Activated naive CD4-positive, alpha-beta T cell treated with Interleukin-2 at 50 U/mL for 16 hours (primary cell): ENCODE measurements at places on chromosomes 3 and 15.

DNA sequence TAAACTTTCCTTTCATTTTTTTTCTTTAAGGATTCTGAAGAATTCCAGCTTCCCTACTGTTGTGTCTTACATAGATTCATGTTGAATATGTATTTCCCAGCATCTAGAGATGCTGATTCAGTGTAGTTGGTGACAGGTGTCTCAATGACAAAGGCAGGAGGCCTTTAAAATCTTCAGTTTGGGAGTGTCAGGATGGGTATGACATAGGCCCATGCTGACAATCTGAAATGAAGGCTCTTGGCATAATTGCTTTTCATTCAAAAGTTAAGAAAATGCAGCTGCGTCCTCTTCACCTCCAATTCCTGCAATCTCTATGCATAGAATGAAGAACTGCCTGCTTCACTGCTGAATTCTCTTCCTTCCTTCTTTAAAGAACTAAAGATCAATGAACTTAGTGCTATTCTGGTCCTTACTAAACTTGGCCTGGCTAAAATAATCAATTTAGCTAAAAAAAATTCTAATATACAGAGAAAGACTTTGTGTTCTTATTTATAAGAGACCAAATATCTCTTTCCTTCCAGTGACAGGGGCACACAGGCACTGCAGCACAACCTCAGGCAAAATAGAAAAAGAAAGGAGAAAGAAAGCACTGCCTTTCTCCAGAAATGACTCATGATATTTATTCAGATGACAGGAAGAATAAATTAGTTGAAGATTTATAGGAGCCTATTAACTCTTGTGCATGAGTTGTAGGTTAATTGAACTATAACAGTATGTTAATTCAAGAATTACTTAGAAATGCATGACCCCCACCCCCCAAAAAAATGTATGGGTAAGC, 152.6 kb upstream of the GBE1 start:
- DNase-seq, result no peak

- no peak for DNase-seq
These were observed 209.8 kb downstream of the PLCH1 start for GRCh38 chr3:155535098-155535497.

GRCh38 chr15:59165726-59166125, 40.9 kb upstream of the LDHAL6B start:
- DNase-seq, result no peak

GRCh38 chr15:89091627-89092220, 3.5 kb downstream of the ABHD2 start:
- no peak for DNase-seq

- DNase-seq, result no peak
These were observed 240.0 kb downstream of the MBNL1 start for GRCh38 chr3:152508705-152509104.

- DNase-seq, result no peak
These were observed 1.7 kb downstream of the IP6K2 start for GRCh38 chr3:48715174-48715800.

DNA sequence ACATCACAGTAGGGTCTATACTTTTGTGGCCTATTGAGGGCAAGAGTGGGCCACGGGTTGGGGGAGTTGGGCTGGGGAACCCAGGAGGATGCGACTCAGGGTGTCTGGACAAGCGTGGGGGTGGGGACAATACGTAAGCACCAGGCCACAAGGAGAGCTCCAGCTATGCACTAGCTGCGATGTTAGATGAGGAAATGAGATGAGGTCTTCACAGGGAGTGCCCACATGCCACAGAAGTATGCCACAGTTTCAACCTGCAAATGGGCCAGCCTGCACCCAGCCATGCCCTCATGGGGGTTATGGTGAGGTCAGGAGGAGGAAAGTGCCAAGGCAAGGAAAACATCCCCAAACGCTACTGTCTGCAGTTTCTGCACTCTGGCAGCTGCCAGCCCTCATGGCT, 30.5 kb downstream of the CACNA2D2 start:
- no peak for DNase-seq

GRCh38 chr15:83926116-83926515, 272.2 kb downstream of the ADAMTSL3 start:
- no peak for DNase-seq

GRCh38 chr3:11508346-11509172, 135.2 kb downstream of the VGLL4 start:
- no peak for DNase-seq

- DNase-seq, result no peak
These were observed 68.4 kb upstream of the FLNB start for GRCh38 chr3:57939775-57940174.

- no peak for DNase-seq
These were observed 156.3 kb upstream of the TMC3 start for GRCh38 chr15:81530271-81530691.

DNA sequence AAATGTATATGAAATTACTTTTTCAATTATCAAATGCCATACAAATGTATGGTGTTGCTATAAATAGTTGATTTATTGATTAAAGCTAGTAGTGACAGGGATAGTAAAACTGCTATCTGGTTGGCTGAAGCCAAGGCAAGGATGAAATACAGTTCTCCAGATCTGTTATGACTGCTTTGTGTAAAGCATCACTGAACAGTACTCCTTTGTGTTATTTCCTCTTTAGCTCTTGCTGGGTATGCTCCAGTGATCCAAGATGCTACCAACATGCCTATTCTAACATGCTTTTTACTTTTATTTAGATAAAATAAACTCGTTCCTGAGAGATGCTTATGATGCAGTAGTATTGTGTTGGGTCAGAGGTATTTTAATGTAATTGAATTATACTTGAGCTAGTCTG, 12.4 kb upstream of the UBR1 start:
- no peak for DNase-seq

DNA sequence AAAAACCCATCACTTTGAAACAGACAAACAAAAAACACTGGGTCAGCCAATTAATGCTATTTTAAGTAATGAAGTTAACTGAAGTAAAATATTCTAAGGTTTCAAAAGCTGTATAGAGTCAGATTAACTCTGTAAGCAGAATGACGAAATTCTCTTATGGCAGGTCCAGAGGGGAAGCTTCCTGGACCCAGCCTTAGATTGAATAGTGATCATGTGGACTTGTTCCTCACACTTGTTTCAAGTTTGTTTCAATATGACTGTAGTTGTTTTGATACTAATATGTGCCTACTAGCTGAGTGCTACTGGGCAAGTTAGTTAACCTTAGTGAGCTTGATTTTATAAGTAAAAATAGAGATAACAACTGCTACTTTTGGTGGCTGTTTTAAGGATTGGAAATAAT, 32.6 kb downstream of the PLS1 start:
- no peak for DNase-seq

DNA sequence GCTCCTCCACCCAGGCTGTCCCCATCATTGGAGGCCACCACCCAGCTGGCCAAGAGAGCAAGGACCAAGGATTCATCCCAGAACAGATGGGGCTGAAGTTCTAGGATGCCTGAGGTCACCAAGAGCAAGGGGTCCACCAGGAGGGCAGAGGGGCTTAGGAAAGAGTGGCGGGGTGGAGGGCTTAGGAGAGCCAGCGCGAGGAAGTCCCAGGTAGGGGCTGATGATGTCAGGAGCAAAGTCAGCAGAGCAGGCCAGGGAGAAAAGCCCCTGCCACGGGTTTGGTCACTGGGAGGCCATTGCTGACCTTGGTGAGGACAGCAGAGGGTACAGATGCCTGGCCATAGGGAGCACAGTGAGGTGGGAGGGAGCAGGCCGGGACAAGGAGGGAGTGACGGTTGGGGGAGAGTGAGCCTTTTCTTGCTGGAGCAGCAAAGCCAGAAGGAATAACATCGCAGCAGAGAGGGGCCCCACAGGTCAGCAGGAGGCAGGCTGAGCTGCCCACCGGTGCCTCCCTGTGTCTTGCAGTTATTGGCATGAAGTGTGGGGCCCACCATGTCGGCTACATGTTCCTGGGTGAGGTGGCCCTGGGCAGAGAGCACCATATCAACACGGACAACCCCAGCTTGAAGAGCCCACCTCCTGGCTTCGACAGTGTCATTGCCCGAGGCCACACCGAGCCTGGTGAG, 5.2 kb downstream of the PARP3 start:
- no peak for DNase-seq

GRCh38 chr3:43287500-43287873, 1.1 kb downstream of the SNRK start:
- no peak for DNase-seq

- DNase-seq, result no peak
These were observed 856 bp downstream of the TMEM40 start for GRCh38 chr3:12758025-12758781.

DNA sequence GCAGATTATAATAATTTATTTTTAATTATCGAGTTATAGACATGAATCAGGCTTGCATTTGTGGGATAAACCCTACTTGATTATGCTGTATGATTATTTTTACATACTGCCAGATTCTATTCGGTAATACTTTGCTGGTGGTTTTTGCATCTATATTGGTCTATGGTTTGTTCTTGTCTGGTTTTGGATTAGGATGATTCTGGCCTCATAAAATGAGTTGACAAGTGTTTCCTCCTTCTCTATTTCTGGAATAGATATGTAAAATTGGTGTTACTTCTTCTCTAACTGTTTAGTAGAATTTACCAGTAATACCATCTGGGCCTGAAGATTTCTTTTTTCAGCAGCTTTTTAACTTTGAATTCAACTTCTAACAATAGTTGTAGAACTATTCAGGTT, 33.0 kb upstream of the ACKR4 start:
- no peak for DNase-seq

- no peak for DNase-seq
These were observed 38.8 kb downstream of the PTPRG start for GRCh38 chr3:61600195-61600594.

GRCh38 chr3:37801966-37802365, 59.7 kb upstream of the CTDSPL start:
- no peak for DNase-seq

DNA sequence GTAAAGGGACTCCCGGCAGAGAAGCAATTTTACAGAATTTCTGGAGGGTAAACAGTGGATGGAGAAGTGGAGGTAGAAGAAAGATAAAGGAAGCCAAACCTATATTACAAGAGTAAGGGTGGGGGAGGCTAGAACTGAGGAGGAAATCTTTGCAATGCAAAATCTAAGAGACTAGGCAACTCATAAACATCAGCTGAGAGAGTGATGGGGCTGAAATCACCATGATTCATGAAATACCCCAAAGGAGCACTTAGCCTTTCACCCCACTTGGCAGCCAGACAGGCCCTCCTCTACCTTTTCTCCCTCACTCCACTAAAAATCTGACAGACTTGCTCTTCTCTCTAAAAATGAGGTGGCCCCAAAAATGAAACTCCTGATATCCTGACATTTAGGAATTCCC, 19.5 kb upstream of the ZBTB38 start:
- no peak for DNase-seq

GRCh38 chr3:102478160-102478559, 43.3 kb downstream of the ZPLD1 start:
- DNase-seq, result no peak

DNA sequence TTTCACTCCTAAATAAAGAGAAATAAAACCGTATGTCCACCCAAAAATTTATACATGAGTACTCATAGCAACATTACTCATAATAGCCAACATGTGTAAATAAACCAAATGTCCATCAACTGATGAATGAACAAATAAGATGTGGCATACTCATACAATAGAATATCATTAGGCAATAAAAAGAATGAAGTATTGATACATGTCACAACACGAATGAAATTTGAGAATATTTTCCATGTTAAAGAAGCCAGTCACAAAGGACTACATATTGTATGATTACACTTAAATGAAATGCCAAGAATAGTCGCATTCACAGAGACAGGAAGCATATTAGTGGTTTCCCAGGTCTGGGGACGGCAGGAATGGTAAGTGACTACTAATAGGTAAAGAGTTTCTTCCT, 869.2 kb downstream of the IGSF11 start:
- DNase-seq, result no peak

- DNase-seq, result no peak
These were observed 75.1 kb downstream of the VGLL4 start for GRCh38 chr3:11568503-11569155.

DNA sequence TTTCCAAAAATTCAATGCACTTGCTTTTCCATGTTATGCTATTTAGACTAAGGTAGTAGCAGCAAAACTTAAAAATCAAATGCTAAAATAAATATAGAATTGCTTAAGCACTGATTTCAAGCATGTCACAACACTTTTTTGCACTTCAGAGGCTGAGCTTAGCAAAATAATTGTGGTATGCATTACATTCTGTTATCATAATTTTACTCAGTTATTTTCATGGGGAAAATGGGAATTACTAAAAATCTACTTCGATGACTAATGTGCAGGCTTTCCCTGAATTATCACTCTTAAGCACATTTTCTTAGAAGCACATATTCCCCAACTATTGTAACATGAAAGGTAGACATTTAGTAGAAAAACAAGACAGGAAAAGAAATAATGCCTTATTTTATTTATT, 322.4 kb upstream of the CBLB start:
- no peak for DNase-seq

GRCh38 chr3:95474338-95474737, 1340.1 kb upstream of the EPHA6 start:
- DNase-seq, result no peak

DNA sequence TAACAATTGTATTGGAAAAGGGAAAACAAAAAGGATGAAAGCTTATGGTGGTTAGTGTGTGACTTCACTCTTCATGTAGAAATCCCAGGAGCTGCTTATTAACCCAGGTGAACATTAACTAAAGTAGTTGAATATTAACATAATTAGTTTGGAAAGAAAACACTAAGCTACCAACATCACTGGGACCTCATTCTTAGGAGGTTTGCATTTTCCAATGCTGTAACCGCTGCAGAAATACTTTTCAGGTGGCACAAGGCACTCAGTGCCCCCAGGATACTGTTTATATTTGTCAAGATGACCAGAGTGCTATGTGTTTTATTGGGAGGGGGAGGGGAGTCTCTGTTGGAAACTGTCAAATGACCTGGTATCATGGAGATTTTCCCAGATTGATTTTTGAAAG, 25.9 kb upstream of the VILL start:
- no peak for DNase-seq

GRCh38 chr3:95311272-95311671, 1248.4 kb downstream of the NSUN3 start:
- no peak for DNase-seq

DNA sequence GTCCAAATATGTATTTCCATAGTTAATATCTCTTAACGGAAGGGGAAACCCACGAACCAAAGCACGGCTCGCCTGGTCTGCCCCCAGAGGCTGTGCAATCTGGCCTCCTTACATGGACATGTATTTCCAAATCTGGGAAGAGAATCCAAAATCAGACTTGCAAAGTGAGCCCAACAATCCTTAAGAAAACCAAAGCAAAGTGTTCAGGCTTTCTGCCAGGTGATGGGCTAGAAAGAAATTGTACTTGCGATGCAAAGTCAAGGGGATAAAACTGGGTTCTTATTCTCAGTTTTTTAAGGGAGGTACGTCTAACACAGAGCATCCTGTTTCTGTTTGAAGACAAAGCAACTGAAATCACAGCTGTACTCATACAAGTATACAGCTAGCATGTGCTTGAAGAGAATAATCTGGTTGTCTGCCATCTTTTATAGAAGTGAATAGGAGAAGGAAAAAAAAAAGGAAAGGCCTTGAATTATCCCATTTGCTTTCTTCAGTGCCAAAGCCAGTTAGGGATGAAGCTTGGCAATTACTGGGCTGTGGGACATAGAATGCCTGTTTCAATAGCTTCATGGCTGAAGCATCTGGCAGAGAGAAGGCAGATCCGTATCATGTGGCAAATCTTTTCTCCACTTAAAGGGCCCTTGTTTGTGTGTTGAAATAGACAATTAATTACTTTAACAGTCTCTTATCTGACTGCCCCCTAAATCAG, 48.4 kb downstream of the LRIG1 start:
- no peak for DNase-seq
